ENCODE measurements at places on chromosomes 13 and 19. TPM values are rescaled to one million over a fixed set of nuclear protein-coding genes. Genes with fewer than 3 reads are reported as not detected.
A peak's percentile ranks its signal among the peaks of the same experiment; 100 is the strongest.

WDR87 gene
- not detected for total RNA-seq

IL27RA gene
- total RNA-seq = 8.4 TPM

AP1M2 gene
- total RNA-seq = 3.0 TPM

GRCh38 chr19:406971-407510, 1.9 kb downstream of the C2CD4C start:
- no peak for DNase-seq

GRCh38 chr19:55632463-55632834, 8.1 kb upstream of the ZNF784 start:
- peak; percentile 89 for DNase-seq
